ENCODE measurements at places on chromosomes 5 and 9.

DNA sequence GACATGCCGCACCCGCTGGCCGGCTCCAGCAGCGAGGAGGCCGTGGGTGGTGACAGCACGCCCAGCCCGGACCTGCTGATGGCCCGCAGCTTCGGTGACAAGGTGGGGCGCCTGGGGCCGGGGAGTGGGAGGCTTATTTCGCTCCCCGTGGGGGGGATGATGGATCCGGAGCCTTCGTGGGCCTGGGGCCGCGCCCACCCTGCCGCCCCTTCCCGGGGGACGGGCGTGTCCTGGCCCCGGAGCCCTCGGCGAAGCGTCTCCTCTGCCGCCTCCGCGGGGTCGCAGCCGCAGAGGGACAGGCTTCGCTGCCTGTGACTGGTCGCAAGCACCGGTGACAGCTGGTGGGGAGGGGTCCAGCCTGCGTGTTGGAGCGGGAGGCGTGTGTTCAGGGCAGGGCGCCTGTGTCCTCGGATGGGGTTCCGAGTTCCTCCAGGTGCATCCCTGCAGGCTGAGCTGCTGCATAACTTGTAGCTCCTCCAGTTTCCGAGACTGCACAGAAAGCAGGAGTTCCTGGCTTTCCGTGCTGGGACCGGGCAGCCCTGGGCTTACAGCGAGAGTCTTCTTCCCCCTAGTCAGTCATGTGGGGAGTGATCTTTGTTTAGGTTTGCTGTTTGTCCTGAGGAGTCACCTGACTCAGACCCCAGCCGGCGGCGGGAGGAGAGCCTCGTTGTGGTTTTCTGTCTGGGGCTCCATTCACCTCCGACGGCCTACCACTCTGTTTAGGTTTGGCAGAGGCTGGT is 666 bp downstream of the SNX30 start:
- no peak for DNase-seq

DNA sequence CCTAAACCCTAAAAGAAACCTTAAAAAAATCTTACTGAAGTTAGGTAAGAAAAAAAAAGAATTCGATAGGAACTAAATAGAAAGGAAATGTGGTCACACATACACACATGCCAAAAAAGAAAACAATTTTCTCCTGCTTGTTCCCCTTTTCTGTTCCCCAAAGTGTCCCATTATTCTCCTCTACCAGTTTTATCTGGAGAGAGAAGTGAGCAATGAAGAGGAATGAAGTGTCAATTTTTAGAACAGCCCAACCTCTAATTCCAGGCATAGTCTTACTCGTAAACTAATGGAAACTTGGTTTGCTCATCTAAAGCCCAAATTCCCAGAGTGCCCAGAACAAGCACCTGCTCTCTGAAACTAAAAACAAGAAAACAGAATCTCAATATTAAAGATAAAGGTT is 26.1 kb downstream of the AP3B1 start:
- no peak for DNase-seq

DNA sequence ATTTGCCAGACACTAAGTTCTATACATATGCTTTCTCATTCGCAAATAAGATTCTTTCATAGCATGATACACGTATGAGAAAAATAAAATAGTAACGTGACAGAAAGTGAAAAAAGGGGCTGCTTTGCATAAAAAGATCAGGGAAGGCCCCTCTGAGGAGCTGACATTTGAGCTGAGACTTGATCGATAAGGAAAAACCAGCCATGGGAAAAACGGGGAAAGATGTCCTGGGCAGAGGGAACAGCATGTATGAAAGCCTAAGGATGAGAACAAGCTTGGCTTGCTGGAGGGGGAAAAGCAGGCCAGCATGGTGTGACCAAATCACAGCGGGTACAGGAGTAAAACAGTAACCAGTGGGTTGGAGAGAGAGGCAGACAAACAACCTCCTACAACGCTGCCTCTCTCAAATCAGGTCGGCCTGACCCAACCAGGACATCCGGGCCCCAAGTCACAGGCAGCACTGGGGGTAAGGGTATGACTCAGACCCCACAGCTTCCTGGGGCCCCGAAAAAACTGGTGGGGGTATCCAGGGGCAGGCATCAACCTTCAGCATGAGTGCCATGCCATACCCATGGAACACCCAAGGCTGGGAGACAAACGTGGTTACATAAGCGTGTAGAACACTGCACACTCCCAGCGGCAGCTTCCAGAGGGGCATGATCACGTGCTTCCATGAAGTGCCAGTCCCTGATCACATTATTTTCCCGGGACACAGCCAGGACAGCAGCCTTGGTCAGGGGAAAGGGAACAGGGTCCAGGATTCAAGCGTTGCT is 2.2 kb downstream of the TNIP1 start:
- no peak for DNase-seq

DNA sequence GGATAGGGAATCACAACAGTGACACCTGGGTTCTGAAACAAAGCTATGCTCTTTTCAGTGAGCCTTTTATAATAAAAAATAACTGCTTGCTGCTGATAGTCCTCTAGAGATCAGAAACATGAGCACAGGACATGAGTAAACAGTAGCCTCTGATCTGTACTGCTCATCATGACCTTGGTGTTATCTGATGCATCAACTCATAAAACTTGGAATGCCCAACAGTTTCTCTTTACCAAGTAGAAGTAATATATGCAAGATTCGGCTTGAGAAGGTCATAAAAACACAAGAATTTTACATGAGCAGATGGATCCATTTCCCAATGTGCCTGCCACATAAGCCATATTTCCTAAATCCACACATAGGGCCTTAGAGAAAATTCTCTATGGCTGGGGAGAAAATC is 318.3 kb upstream of the GRAMD2B start:
- DNase-seq: no peak

GRCh38 chr5:118558871-118559270 is 429.5 kb downstream of the DTWD2 start:
- no peak for DNase-seq

DNA sequence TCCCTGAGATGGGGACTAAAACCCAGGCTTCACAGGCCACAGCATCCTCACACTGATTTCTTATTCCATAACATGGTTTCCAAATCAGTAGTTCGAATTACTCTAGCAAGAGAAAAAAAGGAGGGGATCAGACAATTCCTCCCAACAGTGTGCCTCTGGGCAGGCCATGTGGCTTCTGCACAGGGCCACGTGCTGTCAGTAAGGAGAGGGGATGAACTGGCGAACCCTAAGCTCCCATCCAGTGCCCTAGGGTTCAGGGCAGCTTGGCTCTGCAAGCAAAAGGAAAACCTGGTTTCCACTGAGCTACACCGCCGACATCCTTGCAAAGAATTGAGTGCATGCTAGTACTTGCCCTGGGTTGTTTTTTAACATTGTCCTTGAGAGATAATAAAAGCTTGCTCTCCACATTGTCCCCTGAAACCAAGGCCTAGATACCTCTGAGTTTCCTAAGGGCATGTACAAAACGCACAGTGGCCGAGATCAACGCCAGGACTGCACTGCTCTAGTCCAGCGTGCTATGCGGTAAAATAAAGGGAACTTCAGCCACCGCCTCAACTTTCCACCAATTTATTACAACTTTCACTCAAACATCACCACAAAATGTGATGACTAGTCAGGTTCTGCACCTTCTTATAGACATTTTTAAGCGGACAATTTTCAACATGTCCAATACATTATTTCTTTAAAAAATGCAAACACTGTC is 4.5 kb downstream of the CAMSAP1 start:
- DNase-seq: no peak

DNA sequence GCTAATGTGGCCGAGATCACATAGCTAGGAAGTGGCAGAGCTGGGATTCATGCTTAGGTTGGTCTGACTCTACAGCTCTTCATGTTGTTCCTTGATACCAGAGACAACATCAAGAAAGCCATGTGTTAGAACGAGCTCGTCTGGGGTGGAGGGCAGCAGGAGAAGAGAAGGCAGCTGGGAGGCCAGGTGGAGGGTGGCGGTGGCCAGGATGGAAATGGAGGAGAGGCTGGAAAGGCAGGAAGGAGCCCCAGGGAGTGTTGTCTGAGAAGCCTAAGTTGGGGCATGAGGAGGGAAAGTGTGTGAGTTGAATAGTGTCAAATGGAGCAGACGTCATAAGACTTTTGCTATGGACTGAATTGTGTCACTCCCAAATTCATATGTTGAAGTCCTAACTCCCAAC is 315.3 kb downstream of the GADD45G start:
- no peak for DNase-seq

DNA sequence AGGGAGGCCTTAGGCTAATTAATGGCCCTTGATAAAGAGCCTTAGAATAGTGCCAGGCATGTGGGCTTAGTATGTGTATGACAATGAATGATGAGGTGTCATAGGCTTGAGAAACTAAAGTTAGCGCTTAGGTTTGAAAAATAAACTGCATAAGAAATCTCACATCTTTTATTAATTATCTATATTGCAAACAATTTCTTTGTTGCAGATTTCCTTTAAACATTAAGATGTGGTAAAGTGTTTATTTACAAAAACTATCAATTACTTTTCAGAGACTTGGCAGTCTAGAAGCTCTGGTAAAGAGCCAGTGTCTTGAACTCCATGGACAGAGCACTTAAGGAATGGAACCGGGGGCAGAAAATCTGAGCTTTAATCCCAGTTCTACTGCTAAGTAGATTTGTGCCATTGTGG is 23.1 kb downstream of the MAP1B start:
- no peak for DNase-seq
